ENCODE measurements at places on chromosomes 7 and 10. TPM values are rescaled to one million over a fixed set of nuclear protein-coding genes. Genes with fewer than 3 reads are reported as not detected.

The PLPP4 gene
- total RNA-seq = not detected

DNA sequence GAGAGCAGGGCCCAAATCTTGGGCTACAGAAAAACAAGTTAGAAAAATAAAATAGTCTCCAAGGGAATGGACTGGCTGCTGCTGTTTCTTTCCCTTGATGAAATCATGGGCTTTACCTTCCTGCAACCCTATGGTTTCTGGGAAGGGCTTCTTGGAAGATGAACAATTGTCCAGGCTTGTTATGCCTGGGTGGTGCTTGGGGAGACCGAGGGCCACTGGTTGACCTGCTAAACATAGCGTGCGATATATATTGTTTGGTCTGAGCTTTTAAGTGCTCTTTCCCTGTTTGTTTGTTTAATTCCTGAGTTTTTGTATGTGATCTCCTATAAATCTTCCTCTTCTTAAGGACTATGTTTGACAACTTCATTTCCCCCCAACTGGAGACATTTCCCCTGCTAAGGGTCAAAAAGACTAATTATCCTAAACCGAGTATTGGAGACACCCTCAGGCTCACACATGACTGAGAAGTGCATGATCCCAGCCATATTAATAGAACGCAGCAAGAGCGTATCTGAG lies 37.9 kb downstream of the SLC25A28 start:
- DNase-seq = no peak

The BTBD16 gene
- total RNA-seq = 0.32 TPM

DNA sequence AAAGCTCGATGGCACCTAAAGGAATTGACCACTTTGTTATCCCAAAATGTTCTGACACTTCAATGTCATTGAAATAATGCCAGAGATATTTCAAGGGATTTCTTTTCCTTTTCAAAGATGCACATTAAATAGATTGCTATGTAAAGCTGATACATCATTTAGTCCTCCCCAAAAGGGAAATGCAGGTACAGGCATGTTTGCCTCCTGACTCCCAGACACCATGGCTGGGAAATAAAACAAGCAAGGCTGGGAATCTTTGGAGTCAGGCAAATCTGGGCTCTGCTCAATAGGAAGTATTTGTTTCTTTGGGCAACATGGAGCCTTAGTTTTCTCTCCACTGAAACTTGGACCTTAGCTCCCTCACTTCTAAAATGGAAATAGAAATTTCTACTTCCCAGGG lies 230.8 kb upstream of the LRRTM3 start:
- no peak for DNase-seq

DNA sequence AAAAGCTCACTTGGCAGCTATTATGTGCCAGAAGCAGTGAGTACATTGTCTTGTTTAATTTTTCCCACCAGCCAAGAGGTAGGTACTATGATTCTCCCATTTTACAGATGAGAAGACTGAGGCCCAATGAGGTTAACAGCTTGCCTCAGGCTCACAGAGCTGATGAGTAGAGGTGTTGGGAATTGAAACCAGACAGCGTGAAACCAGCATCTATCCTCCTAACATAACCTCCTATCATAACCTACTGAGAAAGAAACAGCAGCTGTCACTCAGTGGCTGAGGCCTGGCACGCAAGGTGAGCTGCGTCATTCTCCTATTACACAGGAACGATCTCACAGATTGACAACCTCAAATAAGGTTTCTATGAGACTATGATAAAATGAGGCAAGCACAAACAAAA lies 6.2 kb downstream of the PYROXD2 start:
- DNase-seq = no peak

All from psoas muscle (tissue), 8 donors.